Omental fat pad (tissue), 4 donors: ENCODE measurements at places on chromosomes 1 and 21.

DNA sequence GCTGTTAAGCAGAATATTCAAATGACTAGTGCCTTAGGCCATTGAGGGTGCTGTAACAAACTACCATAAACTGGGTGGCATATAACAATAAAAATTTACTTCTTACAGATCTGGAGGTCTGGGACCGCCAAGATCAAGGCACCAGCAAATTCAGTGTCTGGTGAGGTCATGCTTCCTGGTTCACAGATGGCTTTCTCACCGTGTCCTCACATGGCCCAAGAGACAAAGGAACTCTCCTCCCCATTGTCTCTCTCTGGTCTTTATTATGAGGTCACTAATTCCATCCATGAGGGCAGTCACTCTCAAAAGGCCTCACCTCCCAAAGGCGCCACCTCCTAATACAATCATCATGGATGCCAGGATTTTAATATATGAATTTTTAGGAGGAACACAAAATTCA is 127.3 kb downstream of the GABPA start:
- DNase-seq: no peak

DNA sequence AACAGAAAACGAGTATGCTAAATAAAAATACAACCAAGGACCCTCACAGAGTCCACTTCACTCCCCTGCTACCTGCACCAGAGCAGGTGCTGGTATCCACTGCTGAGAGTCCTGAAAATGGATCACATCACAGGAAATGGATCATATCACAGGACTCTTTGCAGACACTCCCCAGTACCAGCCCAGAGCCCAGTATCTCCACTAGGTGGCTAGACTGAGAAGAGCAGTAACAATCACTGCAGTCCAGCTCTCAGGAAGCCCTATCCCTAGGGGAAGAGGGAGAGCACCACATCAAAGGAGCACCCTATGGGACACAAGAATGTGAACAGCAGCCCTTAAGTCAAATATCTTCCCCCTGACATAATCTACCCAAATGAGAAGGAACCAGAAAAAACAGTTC is 28.0 kb downstream of the AGBL4 start:
- no peak for DNase-seq

DNA sequence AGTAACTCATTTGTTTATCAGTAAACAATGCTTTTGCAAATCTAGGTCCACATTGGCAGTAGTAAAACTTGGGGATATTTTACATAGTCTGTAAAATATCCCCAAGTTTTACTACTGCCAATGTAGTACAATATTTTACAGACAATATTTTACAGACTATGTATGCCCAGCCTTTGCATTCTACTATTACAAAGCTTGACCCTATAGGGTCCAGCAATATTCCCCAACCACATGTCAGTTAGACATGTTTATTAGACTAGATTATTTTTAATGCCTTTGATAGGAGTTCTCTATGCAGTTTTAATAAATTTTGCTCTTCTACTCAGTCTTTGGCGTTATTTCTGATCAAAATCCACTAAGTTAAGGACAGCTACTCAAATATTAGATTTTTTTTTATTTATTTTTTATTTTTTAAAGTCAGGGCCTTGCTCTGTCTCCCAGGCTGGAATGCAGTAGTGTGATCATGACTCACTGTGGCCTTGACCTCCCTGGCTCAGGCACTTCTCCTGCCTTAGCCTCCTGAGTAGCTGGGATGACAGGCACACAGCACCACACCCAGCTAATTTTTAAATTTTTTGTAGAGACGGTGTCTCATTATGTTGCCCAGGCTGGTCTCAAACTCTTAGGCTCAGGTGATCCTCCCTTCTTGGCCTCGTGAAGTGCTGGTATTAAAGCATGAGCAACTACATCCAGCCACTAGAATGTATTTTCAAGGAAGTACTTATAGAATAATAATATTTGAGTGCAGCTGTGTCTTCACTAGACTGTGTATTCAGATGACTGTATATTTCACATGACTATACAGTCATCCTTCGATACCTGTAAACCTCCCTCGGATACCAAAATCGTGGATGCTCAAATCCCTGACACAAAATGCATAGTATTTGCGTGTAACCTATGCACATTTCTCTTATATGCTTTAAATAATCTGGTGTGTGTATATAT is 19.8 kb downstream of the MIER1 start:
- no peak for DNase-seq

GRCh38 chr1:234302354-234302962 is 70.8 kb upstream of the COA6 start:
- DNase-seq: no peak

GRCh38 chr21:44802396-44803153 is 955 bp upstream of the UBE2G2 start:
- no peak for DNase-seq
